ENCODE measurements at places on chromosomes 1 and 21.

DNA sequence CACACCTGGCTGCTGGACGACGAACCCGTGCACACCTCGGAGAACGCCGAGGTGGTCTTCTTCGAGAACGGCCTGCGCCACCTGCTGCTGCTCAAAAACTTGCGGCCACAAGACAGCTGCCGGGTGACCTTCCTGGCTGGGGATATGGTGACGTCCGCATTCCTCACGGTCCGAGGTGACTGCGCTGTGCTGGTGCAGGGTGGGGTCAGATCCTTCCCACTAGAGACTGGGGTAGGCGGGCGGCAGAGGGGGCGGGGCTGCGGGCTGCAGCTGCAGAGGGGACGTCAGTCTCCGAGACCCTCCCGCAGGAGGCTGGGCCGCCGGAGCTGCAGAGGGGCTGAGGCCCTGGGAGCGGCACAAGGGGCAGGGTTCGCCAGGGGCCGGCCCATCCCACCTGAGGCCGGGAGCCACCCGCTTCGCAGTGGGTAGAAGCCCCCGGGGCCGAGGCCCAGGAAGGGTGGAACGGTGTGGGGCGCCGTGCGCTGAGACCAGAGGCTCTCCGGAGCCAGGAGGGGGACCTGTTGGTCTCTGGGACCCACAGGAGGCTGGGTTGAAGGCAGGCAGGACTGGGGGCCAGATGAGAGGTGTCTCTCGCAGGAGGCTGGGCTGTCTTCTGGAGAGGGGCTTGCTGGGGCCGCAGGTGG, 90.6 kb downstream of the TRIM11 start:
- DNase-seq = no peak

GRCh38 chr1:42658877-42659337, 684 bp downstream of the PPIH start:
- DNase-seq = no peak

- no peak for DNase-seq
Measured at GRCh38 chr1:25568834-25569596, 25.6 kb downstream of the LDLRAP1 start.

GRCh38 chr1:192561301-192561700, 14.3 kb upstream of the RGS1 start:
- no peak for DNase-seq

DNA sequence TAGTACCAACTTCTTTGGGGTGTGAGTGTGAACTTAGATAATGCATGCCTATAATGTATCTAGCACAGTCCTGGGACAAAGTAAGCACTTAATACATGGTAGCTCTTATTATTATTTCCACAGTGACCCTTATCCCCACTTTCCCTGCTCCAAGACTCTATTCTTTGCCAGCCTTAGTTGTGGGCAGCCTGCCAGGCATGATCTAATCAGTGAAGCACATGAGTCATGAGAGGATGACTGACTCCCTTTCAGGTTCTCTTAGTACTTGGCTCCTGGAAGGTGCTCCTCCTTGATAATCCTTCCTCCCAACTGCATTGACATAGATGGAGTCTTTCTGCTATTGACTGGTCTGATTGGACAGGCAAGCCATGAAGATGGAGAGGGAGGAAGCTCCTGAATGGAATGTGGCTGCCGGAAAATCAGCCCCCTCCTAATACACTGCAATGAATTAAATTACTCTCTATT, 17.4 kb upstream of the GNG12 start:
- no peak for DNase-seq
